ENCODE measurements at places on chromosomes 6 and 20.

DNA sequence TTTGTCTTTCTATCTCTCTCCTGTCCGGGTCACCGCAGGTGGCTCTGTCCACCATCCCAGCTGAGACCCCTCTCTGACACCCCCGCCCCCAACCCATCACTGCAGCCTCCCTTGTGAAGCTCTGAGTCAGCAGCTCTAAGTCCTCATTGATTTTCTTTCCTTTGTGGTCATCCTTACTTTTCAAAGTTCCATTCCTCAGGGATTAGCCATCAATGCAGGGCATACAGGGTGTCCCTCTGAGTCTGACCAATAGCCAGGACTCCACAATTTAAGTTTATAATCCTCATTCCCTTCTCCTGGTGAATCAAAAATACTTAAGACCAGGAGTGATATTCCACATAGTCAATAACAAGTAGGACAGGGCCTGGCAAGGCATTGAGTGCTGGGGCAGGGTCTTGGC is 333.3 kb upstream of the CNR1 start:
- DNase-seq = no peak

- no peak for DNase-seq
Observed at GRCh38 chr20:51953731-51954340, 151.5 kb upstream of the SALL4 start.

DNA sequence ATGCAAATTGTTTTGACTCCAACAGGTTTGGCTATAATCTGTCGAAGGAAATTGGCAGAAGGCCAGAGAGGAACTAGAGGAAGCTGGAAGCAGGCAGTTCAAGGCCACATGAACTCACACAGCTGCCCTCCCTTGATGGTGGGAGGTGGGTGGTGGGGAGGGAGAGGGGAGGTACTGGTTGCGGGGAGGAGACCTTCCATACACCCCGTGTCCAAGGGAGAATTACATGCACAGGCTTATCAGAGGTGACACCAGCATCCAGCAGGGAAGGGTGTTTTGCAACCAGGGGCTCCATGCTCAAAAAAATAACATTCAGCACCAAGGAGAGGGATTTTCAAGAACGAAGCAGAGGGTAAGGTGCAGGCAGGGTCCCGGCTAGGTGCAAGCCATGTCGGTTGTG is 9.1 kb downstream of the PRND start:
- peak; percentile 24 for DNase-seq

DNA sequence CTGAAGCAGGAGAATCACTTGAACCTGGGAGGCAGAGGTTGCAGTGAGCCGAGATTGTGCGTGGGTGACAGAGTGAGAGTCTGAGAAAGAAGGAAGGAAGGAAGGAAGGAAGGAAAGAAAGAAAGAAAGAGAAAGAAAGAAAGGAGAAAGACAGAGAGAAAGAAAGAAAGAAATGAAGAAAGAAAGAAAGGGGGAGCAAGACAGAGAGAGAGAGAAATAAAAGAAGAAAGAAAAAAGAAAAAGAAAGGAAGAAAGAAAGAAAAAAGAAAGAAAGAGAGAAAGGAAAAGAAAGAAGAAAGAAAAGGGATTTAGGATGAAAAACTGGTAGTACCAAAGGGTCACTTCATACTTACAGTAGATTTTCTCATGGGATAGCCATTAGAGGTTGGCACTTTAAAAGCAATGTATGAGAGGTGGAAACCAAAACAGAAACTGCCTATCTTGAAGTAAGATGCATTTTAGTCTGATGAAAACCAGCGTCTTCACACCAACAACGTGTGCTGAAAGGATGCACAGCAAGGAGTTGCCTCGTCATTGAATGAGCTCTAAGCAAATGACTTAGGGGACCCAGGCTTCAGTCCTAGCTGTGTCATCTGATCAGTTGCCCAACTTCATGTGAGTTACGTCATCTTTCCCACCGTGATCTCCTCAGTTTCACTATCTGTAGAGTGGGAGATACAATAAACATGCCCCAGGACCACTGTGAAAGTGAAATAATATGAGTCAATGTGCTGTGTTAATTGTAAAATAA is 133.9 kb upstream of the NEDD9 start:
- DNase-seq = no peak

DNA sequence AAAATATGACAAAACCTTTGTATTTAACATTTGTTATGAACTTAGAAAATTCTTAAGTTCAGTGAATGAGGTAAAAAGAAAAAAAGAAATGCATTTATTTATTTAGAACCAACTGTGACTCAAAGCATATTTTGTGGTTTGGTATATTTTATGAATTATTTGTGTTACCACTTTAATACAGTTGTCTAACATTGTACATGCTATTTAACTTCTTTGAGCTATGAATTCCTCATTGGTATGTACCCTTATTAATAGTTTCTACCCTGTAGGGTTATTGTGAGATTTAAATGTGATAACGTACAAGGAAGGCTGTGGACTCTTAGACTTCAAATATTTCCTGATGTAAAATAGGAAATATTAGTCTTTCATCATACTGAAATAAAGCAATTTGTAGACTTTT is 162.6 kb downstream of the MMUT start:
- no peak for DNase-seq

DNA sequence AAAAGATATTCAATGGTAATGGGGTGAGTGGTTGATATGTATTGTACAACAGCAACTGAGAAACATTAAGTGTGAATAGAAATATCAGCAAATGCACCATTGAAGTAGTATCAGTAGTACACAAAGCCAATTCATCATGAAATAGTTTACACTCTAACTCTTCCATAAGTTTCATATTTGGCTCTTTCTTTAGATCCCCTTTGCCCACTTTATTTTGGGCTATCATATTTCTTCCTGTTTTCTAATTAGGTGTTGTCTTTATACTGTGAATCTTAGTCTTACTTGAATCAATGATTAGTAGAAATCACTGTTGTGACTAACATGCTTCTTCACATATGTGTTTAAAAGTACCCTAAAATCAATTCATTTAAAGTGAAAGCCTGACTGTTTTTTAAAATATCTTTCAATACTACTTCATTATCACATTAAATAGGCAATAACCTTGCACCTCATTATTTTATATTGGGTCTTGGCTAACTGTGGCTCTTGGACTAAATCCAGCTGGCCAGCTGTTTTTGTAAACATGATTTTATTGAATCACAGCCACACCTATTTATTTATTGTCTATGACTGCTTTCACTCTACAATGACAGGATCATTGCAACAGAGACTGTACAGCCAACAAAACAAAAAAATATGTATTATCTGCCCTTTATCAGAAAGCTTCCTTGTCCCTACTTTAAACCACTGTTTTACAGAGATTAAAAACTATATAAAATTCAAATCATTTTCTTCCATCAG is 38.9 kb downstream of the EYS start:
- no peak for DNase-seq

GRCh38 chr6:1598886-1599285 is 10.8 kb upstream of the FOXC1 start:
- DNase-seq = no peak

GRCh38 chr6:46513533-46513932 is 22.3 kb upstream of the RCAN2 start:
- DNase-seq = no peak

DNA sequence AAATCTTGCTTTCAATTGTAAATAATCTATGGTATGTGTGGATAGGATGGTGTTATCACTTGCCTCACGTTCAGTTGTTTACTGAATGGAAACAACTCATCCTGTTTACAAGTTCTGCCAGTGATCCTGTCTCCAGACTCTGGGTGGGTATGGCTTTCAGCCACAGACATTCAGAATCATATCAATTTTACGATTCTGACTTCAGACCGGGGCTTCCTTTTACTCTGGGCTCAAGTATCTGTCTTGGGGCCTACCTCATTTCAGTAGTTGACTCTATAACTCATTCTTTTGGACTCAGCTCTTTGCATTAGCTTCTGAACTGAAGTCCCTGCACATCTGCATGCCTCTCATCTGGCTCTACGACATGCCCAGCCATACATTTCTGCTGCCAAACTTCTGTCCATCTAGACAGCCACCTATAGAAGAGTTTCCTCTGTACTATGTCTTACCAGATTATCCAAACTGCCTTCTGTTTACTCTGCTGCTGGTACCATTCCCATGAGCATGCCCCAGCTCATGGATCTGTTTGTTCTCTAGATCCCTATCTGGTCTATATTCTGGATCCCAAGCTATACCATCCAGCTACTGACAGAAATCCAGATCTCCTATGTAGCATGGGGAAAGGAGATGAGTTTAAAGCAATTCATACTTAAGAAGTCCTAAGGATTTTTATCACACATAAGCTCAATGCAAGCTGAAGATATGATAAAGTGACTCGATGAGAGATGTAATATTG is 34.3 kb downstream of the FYN start:
- no peak for DNase-seq

GRCh38 chr6:33693186-33694105 is 18.1 kb downstream of the UQCC2 start:
- DNase-seq = peak; percentile 41

DNA sequence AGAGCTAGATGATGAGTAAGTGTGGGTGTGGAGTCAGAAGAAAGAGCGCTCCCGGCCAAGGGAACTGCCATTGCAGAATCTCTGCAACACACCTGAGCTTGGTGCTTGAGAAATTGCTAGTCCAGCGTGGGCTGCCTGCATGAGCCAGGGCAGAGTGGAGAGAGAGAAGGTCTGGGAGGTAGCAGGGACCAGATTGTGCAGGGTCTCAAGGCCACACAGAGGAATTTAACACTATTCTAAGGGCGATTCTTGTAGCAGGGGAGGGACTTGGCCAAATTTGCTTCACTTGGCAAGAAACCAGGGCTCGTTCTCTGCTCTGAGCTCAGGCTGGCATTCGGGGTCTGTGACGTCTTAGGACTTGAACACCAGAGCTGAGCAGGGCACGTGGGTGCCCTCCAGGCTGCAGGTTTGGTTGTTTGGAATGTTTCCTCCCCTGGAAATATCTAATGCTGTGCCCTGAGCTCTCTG is 53.5 kb downstream of the BCAS4 start:
- peak; percentile 54 for DNase-seq

DNA sequence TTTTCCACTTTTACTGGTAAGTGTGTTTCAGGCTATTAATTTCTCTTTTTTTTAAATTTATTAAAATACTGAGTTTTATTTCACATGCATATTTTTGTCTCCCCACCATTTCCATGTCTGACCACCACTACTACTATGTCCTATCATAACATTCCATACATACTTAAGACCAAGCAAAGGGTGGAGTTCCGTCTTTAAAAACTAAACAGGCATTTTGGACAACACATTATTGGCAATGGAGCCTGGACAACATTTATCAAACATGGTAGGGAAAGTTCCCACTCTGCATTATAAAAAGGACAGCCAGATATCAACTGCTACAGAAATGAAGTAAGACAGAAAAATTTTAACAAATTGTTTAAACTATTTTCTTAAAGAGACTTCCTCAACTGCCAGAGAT is 91.9 kb downstream of the LMBRD1 start:
- DNase-seq = no peak

GRCh38 chr6:119985952-119986736 is 636.6 kb upstream of the MAN1A1 start:
- DNase-seq = no peak

DNA sequence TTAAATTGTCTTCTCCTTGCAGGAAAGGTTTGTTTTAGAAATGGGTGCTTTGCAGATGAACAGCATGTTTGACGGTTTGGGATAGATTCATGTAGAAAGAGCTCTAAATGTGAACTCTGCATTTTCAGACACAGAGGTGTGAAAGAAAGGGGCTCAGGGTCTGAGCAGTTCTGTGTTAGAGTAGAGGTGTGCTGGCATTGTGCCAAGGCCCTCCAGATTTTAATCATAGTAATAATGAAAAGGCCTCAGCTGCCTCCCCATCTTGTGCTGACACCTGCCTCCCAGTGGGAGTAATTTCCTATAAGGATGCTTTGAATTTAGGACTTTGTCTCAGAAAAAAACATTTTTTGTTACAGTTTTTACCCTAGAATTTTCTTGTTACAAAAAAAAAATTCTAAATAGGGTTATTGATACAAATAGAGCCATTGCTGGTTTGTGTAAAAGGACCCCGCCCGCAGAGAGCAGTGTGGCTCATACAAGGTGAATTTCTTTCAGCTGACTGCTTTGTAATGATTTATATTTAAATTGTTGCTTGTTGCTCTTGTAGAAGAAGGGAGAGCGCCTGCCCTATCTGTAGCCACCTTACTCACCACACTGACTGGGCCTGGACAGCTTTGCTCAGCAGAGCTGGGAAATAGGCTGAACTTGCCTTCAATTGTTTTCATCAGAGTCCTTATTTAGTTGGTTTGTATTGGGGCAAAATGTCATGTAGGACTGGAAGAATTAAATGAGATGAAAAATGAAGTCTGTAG is 294.5 kb downstream of the ZFAND3 start:
- DNase-seq = no peak

GRCh38 chr20:14478126-14478525 is 140.7 kb upstream of the FLRT3 start:
- no peak for DNase-seq

DNA sequence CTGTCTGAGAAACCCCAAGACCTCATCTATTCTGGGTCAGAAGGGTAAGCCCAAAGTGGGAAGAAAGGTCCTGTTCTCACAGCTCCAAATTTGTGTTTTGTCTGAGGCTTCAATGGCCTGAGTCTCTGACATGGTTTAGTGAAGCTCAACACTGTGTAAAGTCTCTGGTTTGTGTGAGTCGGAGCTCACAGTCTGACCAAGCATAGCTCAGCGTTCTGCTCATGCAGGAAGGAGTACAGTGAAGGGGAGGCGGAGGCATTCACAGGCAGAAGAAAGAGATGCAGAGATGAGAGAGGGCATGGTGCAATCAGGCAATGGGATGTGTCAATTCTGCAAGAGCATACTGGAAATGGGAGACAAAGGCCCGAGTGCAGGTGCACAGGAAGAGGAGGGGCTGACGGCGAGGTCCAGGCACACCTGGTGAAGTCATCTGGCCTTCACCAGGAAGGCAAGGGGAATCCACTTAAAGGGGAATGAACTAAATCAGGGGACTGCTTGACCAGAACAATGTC is 463.0 kb upstream of the AGPAT4 start:
- no peak for DNase-seq

DNA sequence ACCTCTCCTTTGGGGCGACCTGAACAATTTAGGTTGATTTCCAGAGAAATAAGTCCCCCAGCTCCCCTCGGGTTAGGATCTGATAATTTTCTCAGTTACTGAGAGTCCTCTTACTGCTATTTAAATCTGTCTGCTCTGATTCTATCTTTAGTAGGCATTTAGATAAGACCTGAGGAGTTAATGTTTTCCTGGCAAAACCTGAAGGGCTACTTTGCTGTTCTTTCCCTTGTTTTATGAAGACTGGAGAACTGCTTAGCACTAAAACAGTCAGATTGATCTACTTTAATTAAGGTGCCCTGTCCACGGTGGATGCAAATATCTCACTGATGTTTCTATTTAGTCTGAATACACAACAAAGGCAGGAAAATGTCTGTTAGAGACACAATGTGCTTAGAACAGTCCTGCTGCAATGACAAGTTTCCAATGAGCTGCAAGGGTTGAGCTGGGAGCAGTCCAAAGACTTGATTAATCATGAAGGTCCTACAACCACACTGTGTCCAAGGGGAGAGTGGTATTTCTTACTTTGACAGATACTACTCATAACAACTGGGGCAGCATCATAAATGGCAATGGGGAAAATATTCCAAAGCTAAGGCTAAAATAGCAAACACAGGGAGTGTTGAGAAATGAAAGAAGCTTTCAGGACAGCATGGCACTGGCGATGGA is 15.7 kb downstream of the ADTRP start:
- no peak for DNase-seq

Measured in eye (tissue), 1 donor.